Effector CD8-positive, alpha-beta T cell (primary cell): ENCODE measurements at places on chromosomes 12 and 14.
A peak's percentile ranks its signal among the peaks of the same experiment; 100 is the strongest.

DNA sequence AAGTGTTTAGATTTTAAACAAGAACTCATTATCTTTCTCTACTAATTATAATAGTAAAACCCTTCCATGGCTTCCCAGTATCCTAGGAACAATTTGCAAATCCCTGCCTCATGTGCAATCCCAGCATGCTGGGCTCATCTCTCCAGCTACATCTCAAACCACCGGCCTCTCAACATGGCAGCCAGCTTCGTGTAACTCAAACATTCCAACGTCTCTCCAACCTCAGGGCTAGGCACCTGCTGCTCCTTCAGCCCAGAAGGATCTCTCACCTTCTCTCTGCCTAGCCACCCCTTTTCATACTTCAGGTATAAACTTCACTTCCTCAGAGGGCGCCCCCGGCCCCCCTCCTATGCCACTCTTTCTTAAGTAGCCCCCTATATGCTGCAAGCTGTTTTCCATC is 7.2 kb downstream of the SART3 start:
- no peak for DNase-seq

- DNase-seq = peak; percentile 59
Measured at GRCh38 chr12:45170456-45171042, 45.3 kb upstream of the ANO6 start.

DNA sequence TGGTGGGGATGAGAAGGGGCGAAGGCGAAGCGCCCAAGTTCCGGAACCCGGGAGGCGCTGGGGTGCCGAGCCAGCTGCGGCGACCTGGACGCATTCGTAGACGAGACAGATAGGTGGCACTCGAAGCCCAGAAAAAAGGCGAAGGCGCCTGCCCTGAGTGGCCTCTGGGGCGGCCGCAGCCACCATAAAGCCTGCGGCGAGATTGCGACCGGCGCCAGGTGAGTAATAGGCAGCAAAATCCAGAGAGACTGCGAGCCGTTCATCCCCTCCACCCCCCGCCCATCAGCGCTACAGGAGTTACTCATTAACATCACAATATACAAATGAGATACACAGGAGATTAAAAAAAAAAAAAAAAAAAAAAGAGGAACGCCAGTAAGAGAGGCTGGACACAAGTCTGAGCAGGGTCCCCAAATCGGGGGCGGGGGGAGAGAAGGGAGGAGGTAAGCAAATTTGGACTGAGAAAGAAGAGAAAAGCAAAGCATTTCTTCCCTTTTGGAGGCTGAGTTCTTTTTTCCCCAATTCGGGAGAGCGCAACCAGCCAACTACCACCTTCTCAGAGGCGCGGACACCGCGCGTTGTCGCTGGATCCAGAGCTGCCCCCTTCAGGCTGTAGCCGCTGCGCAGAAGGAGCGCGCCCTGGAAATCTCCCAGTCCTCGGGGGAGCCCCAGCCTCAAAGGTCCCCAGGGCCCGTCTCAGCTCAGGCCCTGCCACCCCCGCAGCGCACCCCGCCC is 15.7 kb downstream of the TBX3 start:
- no peak for DNase-seq

DNA sequence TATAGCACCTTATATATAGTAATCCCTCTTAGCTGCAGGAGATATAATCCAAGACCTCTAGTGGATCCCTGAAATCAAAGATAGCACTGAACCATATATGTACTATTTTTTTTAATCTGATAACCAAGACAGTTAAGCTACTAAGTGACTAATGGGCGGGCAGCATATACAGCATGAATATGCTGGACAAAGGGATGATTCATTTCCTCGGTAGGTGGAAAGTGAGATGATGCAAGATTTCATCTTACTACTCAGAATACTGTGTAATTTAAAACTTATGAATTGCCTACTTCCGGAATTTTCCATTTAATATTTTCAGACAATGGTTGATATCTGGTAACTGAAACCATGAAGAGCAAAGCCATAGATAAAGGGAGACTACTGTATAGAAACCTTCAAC is 36.2 kb downstream of the PRMT8 start:
- no peak for DNase-seq

DNA sequence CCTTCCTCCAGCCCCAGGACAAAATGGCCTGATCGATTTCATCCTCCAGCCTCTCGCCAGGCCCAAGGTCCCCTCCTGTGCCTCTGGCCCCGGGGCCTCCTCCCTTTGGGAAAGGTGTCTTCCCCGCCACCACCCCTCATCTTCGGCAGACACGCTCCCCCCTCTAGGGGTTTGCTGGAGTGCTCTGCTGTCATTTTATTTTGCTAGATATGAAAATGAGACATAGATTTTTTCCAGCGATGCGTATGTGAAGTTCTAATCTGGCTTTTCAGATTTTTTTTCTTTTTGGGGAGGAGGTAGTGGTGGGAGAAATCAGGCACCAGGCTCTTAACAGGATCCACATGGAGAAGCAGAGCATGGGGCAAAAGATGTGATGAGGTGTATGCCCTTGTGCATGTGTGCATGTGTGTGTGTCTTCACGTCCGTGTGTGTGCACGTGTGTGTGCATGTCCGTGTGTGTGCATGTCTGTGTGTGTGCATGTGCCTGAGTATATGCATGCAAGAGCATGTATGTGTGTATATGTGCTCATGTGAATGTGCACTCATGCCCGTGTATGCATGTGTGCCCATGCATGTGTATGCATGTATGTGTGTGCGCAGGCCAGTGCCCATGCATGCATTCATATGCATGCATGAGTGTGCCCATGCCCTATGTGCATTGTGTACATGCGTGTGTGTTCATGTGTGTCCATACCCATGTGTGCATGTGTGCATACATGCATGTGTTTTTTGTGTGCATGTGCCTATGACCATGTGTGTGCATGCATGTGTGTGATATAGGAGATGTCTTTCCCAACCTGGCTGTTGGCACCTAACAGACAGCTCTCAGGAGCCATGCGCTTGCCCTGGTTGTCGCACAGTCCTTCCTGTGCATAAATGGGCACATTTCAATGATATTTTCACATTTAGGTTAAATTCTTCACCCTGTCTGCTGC is 203.0 kb downstream of the RBM19 start:
- DNase-seq = no peak

- no peak for DNase-seq
Measured at GRCh38 chr14:36905272-36905888, 243.7 kb downstream of the PAX9 start.

- DNase-seq = no peak
Measured at GRCh38 chr12:132633901-132634300, 15.3 kb downstream of the P2RX2 start.

- DNase-seq = no peak
Measured at GRCh38 chr14:29354486-29354885, 573.2 kb downstream of the PRKD1 start.

- peak; percentile 26 for DNase-seq
Measured at GRCh38 chr14:64293976-64294671, at the start of gene ESR2. TSS of gene ESR2 (minus strand) at chr14:64294371. CDS start at chr14:64282985, 11,386 bp downstream.

DNA sequence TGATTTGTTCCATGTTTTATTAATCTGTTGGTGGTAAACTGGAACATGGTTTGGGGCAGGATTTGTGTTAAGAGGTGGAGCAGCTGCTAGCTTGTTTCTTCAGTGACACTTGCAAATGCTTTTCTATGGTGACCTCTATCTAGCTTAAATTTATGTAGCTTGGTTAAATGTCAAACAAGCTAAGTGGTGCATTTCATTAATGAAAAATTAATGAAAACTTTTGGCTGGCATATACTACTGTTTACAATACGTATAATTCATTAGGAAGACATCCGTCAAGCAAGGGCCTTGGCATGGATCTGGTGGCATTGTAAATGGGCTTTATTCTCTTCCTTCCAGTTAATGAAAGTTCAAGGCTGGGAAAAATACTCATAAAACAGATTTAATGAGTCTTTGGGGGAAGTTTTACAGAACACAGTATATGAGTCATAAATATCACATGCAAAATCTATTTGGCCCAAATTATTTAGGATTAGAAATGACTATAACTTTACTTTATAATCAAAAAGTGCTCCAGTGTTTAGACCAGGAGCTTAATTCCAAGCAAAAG is 807.7 kb upstream of the SEL1L start:
- no peak for DNase-seq

GRCh38 chr14:99158150-99158549 is 113.8 kb downstream of the BCL11B start:
- DNase-seq = no peak

DNA sequence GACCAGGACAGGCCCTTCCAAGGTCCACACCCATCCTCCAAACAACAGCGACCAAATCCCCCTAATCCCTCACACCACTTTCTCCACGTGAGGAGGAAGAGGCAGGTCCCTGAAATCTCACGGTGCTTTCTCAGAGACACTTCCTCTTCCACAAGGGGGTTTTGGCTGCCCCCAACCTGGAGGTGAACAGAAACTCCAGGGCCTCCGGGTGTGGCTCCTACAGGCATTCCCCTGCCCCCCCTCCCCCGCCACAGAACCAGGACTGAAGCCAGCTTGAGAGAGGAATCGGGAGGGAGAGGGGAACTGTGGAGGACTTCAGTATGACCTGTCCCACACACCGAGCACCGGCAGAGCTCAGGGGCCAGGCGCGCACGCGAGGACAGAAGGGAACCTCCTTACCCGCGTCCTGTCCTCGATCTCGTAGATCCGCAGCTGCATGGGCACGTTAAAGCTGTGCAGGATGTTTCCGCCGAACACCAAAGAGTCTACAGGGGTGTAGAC is 60.2 kb downstream of the KDM2B start:
- DNase-seq = no peak

DNA sequence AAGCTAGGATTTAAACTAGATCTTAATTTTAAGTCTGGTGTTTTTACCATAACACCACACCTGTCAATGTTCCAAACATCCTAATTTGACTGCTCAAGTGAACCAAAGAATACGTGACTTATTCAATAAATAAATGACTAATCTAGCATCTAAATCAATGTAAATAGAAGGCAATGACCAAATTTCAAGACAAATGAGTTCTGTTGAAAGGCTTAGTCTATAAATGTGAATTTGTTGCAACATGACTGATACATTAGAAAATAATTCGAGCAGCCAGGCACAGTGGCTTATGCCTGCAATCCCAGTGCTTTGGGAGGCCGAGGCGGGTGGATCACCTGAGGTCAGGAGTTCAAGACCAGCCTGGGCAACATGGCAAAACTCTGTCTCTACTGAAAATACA is 15.1 kb downstream of the ZFC3H1 start:
- no peak for DNase-seq

- DNase-seq = no peak
Measured at GRCh38 chr12:70555081-70555480, 82.1 kb downstream of the PTPRB start.

GRCh38 chr12:64186789-64187188 is 35.3 kb downstream of the KICS2 start:
- DNase-seq = no peak

DNA sequence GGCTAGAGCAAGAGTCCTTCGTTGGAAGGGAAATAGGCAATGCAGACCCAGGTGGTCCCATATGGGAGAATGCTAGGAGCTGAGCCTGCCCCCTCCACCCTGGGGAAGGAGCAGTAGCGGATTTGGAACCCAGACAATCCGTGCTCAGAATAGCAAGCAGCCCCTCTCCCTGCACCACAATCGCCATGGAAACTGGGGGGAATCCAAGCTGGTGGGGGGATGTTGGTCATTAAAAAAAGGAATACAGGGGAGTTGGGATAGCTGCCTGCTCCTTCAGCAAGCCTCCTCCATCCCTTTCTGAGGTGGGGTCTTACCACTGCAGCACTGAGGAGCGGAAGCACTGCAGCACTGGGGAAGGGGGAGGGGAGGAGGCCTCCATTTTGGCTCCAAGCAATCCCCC is 2.9 kb downstream of the RND1 start:
- no peak for DNase-seq

GRCh38 chr12:54650409-54650808 is 2.2 kb upstream of the DCD start:
- no peak for DNase-seq

- no peak for DNase-seq
Measured at GRCh38 chr14:89667983-89668382, 250.9 kb upstream of the FOXN3 start.

GRCh38 chr14:92553438-92553837 is 39.9 kb downstream of the RIN3 start:
- no peak for DNase-seq

DNA sequence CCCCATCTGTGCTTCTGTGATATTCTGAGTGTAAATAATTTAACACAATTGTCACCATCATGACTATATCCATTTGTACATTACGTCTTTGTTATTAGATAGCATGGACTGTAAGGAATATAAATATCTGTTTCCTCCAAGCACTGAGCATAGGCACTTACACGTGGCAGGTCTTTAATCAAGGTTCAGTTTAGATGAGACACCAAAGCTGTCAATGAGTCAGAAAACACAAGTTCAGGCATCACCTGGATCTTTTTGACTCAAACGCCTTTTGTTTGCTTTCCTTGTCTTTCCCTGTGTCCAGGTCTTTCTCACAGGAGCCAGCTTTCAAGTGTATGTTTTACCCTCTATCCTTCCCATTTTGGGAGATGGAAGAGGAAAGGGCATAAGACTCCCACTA is 163.2 kb upstream of the CCDC198 start:
- DNase-seq = no peak

DNA sequence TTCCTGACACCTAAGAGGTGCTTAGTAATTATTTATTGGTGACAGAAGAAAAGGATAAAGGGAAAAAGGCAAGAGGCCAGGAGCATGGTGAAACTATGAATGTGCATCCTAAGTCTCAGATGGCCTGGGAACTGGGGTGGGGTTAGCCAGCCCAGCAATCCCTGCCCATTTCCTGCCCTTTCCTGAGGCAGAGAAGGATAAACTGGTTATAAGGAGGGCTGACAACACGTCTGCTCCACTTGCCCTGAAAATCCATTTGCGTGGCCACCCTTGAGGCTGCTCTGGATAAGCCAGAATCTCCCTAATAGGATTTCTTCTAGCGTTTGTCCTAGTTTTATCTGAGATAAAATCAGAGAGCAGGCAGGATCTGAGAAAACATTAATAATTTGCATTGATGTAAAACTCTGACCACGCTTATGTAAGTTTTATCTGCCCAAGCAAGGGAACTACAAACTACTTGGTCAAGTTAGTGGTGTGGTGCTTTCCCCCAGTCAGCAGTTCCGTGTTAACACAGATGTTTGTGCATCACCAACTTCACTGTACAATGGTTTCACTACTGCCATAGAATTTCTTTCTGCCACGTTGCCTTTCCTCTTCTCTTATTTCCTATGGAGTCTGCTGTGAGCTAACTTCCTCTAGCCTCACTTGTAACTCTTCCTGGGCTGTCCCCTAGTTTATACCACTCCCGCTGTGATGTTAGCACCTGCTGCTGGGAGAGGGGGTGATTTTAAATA is 392.7 kb downstream of the RPS29 start:
- DNase-seq = no peak

GRCh38 chr14:53462931-53463778 is 310.0 kb upstream of the DDHD1 start:
- no peak for DNase-seq

- no peak for DNase-seq
Measured at GRCh38 chr12:125142601-125143000, 77.4 kb downstream of the AACS start.

DNA sequence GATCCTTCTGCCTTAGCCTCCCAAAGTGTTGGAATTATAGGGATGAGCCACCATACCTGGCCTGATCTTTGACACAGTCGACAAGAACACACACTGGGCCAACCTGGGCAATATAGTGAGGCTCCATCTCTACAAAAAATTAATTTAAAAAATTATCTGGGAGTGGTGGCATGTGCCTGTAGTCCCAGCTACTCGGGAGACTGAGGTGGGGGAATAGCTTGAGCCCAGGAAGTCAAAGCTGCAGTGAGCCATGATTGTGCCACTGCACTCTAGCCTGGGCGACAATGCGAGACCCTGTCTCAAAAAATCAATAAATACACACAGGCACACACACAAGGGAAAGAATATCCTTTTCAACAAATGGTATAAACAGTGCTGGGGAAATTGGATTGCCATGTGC is 6.1 kb upstream of the OS9 start:
- DNase-seq = no peak

GRCh38 chr12:126773012-126773411 is 1494.0 kb upstream of the TMEM132C start:
- DNase-seq = no peak
